ENCODE measurements at places on chromosomes 13 and 19.

DNA sequence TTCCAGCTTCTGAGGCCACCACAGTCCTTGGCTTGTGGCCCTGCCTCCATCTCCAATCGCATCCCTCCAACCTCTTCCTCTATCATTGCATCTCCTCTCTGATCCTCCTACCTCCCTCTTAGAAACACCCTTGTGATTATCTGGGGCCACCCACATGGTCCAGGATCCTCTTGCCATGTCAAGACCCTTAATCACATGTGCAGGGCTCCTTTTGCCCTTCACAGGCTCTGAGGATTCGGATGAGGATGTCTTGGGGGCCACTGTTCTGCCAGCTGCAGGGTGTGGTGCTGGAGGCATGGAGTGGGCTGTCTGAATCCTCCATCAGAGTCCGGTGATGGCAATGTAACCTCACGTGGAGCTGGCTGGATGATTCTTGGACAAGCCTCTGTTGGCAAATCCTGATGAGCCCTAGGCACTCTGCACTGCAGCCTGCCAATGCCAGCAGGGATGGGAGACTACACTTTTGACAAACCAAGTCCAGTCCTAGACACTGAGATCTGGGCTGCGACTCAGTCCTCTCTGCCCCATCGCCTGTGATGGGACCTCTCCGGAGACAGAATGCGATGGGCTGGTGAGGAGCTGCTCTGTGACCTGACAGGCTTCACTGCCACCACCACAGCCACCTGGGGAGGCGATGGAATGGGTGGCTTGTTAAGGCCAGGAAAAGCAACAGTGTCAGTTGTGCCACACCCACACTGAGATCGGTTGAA is 61.2 kb downstream of the CCDC70 start:
- DNase-seq = no peak

DNA sequence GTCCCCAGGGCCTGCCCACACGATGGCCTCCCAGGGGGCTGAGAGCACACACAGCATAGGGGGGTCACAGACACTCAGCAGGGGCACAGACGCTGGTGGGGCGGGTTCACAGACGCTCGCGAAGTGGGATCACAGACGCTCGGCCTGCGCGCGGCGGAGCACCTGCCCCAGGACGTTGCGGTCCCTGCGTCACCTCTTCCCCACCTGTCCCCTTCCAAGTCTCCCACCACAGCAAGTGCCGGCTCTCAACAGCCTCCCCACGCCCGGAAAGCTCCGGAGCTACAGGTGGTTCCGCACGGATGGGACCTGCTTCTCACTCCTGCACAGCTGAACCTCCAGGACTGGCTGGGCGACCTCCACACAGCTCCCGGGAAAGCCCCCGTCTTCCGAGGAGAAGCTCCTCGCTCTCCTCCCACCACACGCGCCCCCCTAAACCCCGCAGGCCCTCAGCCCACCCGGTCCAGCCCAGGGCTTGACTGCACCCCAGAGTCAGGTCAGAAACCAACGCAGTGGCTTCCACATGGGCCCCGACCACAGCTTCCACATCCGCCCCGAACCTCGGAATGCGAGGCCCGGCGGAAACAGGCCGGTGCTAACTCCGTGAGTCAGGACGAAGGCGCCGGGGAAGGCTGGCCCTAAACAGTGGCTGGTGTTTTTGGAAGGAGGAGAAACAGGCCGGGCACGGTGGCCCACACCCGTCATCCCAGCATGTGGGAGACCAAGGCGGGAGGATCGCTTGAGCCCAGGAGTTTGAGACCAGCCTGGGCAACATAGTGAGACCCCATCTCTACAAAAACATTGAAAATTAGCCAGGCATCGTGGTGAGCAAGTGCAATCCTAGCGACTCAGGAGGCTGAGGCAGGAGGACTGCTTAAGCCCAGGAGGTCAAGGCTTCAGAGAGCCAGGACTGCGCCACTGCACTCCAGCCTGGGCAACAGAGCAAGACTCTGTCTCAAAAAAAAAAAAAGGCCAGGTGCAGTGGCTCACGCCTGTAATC is 16.5 kb downstream of the BTBD2 start:
- DNase-seq = no peak

- DNase-seq = no peak
These were observed 118.2 kb upstream of the ARGLU1 start for GRCh38 chr13:106686163-106686562.

DNA sequence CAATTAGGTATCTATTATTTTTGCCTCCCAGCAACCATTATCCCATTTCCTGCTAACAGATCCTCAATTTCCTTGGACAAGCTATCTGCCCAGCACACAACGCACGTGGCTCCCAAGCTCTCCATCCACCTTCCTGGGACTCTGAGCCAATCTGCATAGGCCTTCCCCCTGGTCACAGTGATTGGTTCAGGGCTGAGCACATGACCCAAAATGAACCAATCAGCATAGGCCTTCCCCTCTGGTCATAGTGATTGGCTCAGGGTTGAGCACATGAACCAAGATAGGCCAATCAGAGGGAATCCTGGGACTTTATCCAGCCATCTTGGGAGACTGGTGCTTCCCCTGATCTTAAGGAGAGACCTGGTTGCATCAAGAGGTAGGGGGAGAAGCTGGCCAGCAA is 5.8 kb downstream of the CPAMD8 start:
- DNase-seq = no peak

GRCh38 chr19:31164791-31165251 is 184.4 kb downstream of the TSHZ3 start:
- no peak for DNase-seq

- DNase-seq = no peak
These were observed 14.6 kb downstream of the VSIG10L start for GRCh38 chr19:51327066-51328001.

DNA sequence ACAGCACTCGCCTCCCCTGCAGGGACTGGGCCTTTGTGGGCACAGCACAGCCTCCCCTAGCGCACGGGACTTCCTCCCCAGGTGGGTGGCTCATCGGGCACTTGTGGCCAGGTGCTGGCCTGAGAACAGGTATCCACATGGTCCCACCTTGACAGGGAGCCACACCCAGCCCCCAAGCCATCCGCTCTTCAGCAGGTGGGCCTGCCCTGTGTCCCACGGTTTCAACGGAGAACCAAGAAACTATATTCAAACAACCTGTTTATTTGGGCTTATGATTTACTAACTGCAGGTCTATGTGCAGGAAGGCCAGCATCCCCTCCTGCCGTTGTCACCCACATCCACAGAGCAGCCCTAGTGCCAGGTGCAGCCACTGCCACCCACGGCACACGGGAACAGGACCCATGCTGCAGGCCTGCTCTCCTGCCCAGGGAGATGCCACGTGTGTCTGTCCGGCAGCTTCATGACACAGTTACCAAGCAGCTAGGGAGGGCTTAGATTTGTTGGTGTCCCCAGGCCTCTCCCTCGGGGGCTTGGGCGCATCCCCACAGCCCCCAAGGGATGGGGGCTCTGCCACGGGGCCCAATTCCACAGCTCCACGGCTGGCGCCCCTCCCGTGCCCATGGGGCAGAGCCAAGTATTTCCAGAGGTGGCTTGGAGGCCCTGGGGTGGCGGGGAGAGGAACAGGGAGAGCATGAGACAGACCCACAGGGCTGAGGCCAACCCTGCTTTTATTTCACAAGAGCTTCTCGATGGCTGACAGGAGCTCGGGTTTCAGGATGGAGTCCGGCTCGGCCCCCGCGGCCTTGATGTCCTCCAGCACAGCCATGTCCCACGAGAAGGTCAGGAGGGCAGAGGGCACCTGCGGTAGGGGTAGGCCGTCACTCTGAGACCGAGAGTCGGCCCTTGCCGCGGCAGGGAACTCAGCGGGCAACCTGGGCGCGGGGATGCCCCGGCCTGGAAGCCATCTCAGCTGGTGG is 12.5 kb downstream of the UBXN6 start:
- DNase-seq = no peak

DNA sequence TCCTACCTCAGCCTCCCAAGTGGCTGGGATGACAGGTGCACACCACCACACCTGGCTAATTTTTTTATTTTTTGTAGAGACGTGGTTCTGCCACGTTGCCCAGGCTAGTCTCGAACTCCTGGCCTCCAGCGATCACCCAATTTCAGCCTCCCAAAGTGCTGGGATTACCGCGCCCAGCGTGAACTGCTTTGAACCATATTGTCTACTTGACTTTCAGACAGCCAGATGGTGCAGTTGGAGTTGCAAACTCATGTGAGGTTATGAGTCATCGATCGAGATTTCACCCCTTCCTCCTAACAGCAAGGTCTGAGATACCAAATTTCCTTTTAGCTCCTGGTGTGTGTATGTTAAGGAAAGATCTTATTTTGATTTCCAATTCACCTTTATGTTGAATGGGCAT is 2.7 kb downstream of the SLC27A1 start:
- no peak for DNase-seq

GRCh38 chr19:41274802-41275201 is 10.6 kb downstream of the HNRNPUL1 start:
- DNase-seq = no peak

DNA sequence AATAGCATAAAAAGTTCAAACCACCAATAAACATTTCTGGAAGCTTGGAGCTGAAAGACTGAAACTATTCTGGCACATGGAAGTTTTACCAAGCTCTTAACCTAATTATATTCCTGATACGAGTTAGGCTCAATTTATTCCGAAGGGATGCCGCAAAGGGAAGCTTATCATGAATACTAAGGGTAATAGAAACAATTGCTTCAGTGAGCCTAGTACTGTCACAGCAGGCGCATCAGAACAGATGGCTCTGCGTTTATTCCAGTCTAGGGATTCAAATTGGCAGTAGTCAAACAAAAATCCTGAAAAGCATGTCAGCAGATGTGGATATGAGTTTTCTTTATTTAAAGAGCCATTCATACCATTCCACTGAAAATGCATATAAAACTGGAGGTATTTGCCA is 779.5 kb downstream of the GPC5 start:
- DNase-seq = no peak

GRCh38 chr13:41848435-41849255 is 112.3 kb downstream of the VWA8 start:
- DNase-seq = no peak

DNA sequence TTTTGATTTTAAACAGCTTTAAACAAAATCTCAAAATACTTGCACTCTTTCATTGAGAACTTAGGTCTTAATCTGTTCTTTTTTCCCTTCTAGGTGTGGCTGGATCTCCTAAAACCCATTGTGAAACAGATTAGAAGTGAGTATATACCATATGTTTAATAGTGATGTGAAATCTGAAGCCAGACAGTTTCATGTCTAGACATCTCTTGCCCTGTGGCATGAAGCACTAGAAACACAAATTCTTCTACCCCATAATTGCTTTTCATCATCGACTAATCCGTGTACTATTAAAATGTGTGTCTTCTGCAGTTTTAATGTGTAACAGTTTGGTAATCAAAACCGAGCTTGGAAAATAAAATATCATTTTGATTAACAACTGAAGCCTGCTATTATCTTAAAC is 188.2 kb upstream of the RNF113B start:
- no peak for DNase-seq

GRCh38 chr13:42997381-42997780 is 5.3 kb upstream of the EPSTI1 start:
- no peak for DNase-seq

GRCh38 chr19:37855098-37855497 is 51.3 kb downstream of the WDR87 start:
- DNase-seq = no peak

DNA sequence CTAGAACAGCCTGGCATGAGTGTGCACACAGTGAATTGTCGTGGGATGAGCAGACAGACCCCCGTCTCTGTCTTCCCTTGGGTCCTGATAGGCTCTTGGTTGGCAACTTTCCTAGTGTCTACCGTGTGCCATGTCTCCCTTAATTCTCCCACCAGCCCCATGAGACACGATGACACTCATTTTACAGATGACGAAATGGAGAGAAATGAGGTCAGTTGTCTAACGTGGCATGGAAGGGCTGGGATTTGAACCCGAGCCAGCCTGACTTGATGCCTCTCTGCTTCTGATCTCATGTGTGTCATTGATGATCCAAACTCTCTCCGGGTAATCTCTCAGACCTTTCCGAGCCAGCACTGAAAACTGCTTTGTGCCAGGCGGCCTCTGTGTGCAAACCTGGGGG is 8.4 kb upstream of the KLK14 start:
- DNase-seq = no peak

DNA sequence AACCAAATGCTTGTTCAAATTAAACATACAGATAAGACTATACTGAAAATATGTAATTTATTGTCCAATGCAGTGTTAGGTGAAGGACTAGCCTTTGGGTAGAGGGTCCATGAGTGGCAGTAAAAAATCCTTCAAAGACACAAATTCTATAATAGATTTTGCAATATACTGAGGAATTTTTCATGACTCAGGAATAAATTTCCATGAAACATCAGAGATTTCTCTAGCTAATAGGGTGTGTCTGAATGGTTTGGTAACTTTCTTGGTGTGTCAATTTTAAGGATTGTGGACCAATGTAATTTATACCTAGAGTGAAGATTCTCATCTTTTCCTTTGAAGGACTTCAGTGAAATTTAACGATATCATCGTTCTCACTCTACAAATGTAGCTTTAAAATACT is 546.7 kb downstream of the SLITRK5 start:
- DNase-seq = no peak

Data from activated T-helper 1 cell treated with anti-CD3 and anti-CD28 coated beads, Interleukin-2, amount 50 U/mL, for 16 hours (primary cell).